ENCODE measurements at places on chromosomes 3 and 15.

DNA sequence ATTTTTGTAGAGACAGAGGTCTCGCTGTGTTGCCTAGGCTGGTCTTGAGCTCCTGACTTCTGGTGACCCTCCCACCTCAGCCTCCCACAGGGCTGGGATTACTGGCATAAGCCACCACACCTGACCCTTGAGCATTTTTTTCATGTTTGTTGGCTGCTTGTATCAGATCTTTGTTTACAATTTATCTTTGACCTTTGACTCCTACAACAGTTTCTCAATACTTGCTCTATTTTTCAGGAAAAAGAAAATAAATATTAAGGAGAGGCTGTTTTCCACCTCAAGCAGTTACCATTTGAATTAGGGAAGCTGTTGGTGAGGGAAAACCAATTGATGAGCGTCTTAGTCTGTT, 44.5 kb downstream of the LIMD1 start:
- H3K4me3 ChIP-seq = no peak overlapping the region
- no peaks in the 10 kb centered on the region for H3K27me3 ChIP-seq
- H3K27ac ChIP-seq = no peak overlapping the region
- no peak for DNase-seq

- no peak for DNase-seq
- H3K4me1 ChIP-seq = no peaks in the 10 kb centered on the region
- H3K27me3 ChIP-seq = no peaks in the 10 kb centered on the region
- H3K27ac ChIP-seq = no peak overlapping the region
Observed at GRCh38 chr15:43208052-43209002, 12.5 kb downstream of the EPB42 start.

GRCh38 chr3:134850761-134851160, 55.7 kb downstream of the EPHB1 start:
- no peak for DNase-seq
- H3K4me3 ChIP-seq = no peak overlapping the region

DNA sequence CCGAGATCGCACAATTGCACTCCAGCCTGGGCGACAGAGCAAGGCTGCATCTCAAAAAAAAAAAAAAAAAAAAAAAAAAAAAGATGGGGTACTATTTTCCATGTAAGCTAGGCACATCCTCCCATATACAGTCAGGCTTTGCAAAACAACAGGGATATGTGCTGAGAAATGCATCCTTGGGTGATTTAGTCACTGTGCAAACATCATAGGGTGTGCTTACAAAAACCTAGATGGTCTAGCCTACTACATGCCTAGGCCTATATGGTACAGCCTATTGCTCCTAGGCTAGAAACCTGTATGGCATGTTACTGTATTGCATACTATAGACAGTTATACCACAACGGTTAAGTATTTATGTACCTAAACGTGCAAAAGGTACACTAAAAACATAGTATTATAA, 75.0 kb downstream of the TTBK2 start:
- H3K27me3 ChIP-seq = no peaks in the 10 kb centered on the region
- no peak overlapping the region for H3K27ac ChIP-seq
- no peak for DNase-seq

GRCh38 chr3:17656264-17656663, 86.2 kb downstream of the TBC1D5 start:
- no peaks in the 10 kb centered on the region for H3K4me1 ChIP-seq
- H3K36me3 ChIP-seq = no peaks in the 10 kb centered on the region
- no peak overlapping the region for H3K27ac ChIP-seq
- H3K27me3 ChIP-seq = no peaks in the 10 kb centered on the region
- no peak overlapping the region for H3K4me3 ChIP-seq

DNA sequence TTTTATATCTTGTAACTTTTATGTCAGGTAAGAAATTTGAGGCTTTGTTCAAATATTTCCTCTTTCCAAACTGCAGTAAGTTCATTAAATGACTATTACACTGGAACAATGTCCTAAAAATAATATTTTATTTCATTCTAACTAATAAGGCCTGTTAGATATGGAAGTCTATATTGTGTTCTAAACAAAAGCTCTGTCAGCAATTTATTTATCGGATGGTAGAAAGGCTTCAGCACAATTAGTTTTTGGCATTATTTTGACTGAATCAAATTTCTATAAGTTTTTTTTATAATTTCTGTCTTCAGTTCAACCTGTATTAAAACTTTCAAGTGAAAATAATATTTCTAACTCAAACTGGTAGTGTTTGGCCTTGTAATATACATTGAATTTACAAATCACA, 992.1 kb downstream of the EPHA3 start:
- H3K27me3 ChIP-seq = no peaks in the 10 kb centered on the region
- no peaks in the 10 kb centered on the region for H3K36me3 ChIP-seq
- DNase-seq = no peak
- H3K27ac ChIP-seq = no peak overlapping the region

- no peaks in the 10 kb centered on the region for H3K36me3 ChIP-seq
- peaks cover 2% of the 10 kb centered on the region for H3K27me3 ChIP-seq
- no peak overlapping the region for H3K4me3 ChIP-seq
- peaks cover 9% of the 10 kb centered on the region for H3K4me1 ChIP-seq
- DNase-seq = no peak
Observed at GRCh38 chr3:14647976-14648955, 3.3 kb upstream of the CCDC174 start.

DNA sequence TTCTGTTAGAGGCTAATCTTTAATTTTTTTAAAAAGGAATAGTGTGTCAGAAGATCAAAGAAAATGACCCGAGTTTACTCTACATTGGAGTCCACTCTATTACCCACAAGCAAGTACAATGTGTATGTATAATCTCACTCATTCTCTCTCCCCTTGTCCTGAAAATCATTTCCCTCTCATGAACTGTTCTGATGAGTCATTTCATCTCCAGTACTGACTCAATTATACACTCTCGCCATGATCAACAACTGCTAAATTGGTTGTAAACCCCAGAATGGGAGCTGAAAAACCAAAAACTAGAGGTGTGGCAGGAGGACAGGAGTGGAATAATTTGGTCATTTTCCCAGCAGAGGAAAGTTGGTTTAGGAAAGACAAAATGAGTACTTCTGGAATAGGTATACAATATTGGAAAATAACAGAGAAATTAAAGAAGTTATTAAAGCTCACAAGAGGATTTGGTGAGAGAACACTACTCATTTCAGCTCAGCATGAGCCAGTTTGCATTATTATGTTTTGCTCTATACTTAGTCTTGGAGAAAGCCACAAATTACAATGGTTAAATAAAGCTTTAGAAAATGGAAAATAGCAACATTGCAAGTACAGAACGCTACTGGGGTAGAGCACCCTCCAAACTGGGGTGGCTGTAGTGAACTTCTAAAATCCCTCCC, 144.3 kb upstream of the PFN2 start:
- no peaks in the 10 kb centered on the region for H3K36me3 ChIP-seq
- H3K27me3 ChIP-seq = no peaks in the 10 kb centered on the region
- DNase-seq = no peak

GRCh38 chr15:67381416-67382045, 126.9 kb downstream of the IQCH start:
- no peaks in the 10 kb centered on the region for H3K4me1 ChIP-seq
- H3K4me3 ChIP-seq = no peak overlapping the region
- no peak overlapping the region for H3K27ac ChIP-seq
- no peaks in the 10 kb centered on the region for H3K36me3 ChIP-seq

- H3K36me3 ChIP-seq = no peaks in the 10 kb centered on the region
- H3K27me3 ChIP-seq = no peaks in the 10 kb centered on the region
- H3K4me1 ChIP-seq = peaks cover 3% of the 10 kb centered on the region
- DNase-seq = peak; percentile 9
- H3K27ac ChIP-seq = no peak overlapping the region
Observed at GRCh38 chr3:86416334-86416733, 574.6 kb downstream of the VGLL3 start.

GRCh38 chr3:159170436-159171003, 368.7 kb downstream of the MFSD1 start:
- no peak for DNase-seq
- H3K27ac ChIP-seq = no peak overlapping the region
- H3K4me1 ChIP-seq = no peaks in the 10 kb centered on the region
- H3K27me3 ChIP-seq = no peaks in the 10 kb centered on the region

DNA sequence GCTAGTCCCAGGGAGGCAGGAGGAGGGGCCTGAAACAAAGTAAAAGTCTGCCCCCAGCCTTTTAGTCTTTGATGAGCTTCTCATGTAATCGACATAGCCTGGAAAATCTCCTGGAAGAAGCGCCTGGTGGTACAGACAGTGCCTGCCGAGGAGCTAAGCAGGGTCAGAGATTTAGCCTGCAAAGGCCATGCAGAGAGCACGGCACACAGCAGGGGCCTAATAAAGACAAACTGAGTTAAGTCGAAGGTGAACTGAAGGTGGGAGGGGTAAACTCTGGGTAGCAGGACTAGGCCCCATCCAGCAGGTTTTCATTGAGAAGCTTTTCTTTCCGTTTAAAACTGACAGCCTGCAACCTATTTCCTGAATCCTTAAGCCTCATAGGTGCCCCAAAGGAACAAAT, 115.5 kb upstream of the ABHD17C start:
- DNase-seq = no peak
- H3K27ac ChIP-seq = no peak overlapping the region
- no peaks in the 10 kb centered on the region for H3K36me3 ChIP-seq
- H3K27me3 ChIP-seq = no peaks in the 10 kb centered on the region
- no peaks in the 10 kb centered on the region for H3K4me1 ChIP-seq

- peaks cover 9% of the 10 kb centered on the region for H3K36me3 ChIP-seq
- DNase-seq = no peak
- no peak overlapping the region for H3K4me3 ChIP-seq
- H3K27ac ChIP-seq = no peak overlapping the region
- no peaks in the 10 kb centered on the region for H3K4me1 ChIP-seq
Observed at GRCh38 chr3:120780977-120781376, 38.4 kb downstream of the GTF2E1 start.

GRCh38 chr3:42819351-42819965, 10.2 kb downstream of the ACKR2 start:
- 0 out of 2 replicates have a peak, but pooled peaks cover 5% of the 10 kb centered on the region for H3K4me1 ChIP-seq
- no peaks in the 10 kb centered on the region for H3K27me3 ChIP-seq
- no peaks in the 10 kb centered on the region for H3K36me3 ChIP-seq
- H3K27ac ChIP-seq = no peak overlapping the region
- no peak overlapping the region for H3K4me3 ChIP-seq

DNA sequence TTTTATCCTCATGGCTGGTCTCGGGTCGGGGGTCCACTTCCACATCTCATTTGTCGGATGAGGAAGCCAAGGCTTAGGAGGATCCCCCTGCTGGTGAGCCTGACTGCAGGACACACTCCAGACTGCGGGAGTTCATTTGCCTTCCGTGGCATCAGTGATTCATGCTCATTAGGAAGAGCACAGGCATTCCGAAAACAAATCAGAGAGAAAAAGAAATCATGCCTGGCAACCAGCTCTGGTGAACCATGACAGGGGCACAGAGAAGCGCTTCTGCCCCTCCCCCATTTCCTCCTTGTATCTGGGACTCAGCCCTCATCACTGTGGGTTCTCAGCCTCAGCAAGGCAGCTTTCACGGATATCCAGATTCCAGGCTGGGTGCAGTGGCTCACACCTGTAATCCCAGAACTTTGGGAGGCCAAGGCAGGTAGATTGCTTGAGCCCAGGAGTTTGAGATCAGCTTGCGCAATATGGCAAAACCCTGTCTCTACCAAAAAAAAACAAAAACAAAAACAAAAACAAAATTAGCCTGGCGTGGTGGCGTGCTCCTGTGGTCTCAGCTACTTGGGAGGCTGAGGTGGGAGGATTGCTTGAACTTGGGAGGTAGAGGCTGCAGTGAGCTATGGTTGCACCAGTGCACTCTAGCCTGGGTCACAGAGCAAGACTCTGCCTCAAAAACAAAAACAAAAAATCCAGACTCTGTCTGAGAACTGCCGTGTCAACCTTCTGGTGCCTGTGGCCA, 28.4 kb downstream of the IRAK2 start:
- DNase-seq = peak; percentile 77
- H3K4me3 ChIP-seq = no peak overlapping the region
- no peaks in the 10 kb centered on the region for H3K36me3 ChIP-seq
- H3K4me1 ChIP-seq = peaks cover under 1% of the 10 kb centered on the region

- H3K4me3 ChIP-seq = no peak overlapping the region
- H3K36me3 ChIP-seq = no peaks in the 10 kb centered on the region
- H3K27ac ChIP-seq = no peak overlapping the region
- H3K4me1 ChIP-seq = no peaks in the 10 kb centered on the region
Observed at GRCh38 chr3:40398346-40398745, 11.4 kb downstream of the ENTPD3 start.

DNA sequence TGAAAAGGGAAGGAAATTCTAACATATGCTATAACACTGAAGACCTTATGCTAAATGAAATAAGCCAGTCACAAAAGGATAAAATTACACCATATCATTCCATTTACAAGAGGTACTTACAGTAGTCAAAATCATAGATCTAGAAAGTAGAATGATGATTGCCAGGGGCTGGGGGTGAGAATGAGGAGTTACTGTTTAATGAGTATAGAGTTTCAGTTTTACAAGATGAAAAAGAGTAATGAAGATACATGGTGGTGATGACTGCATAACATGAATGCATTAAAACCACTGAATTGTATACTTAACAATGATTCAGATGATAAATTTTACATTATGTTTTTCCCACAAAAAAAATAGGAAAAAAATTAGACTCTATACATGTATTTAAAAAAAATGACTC, 152.6 kb downstream of the SCAPER start:
- no peak for DNase-seq
- H3K4me1 ChIP-seq = no peaks in the 10 kb centered on the region
- H3K4me3 ChIP-seq = no peak overlapping the region
- H3K27ac ChIP-seq = no peak overlapping the region
- no peaks in the 10 kb centered on the region for H3K27me3 ChIP-seq

DNA sequence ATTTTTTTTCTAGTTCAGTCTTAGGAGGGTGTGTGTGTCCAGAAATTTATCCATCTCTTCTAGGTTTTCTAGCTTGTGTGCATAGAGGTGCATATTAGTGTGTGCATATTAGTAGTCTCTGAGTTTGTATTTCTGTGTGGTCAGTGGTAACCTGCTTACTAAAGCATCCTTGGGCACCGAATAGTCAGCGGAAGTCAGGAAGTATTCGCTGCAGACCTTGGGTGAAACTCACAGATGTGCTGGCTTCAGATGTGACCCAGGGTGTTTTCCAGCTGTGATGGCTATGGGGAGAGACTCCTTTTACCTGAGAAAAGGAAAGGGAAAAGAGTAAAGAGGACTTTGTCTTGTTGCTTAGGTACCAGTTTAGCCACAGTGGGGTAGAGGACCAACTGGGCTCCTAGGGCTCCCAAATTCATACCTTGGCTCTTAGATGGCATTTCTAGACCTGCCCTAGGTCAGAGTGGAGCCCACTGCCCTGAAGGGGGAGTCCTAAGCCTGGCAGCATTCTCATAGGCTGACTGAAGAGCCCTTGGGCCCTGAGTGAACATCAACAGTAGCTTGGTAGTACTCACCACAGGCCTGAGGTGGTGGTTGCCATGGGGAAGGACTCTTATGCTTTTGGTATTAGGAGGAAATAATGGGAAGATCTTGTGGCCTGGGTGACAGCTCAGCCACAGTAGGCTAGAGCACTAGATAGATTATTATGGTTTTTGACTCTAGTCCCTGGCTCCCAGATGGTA, 286.0 kb upstream of the ZPLD1 start:
- H3K36me3 ChIP-seq = no peaks in the 10 kb centered on the region
- no peak overlapping the region for H3K27ac ChIP-seq
- no peaks in the 10 kb centered on the region for H3K27me3 ChIP-seq
